ENCODE measurements at places on chromosomes 6 and 20. TPM values are rescaled to one million over a fixed set of nuclear protein-coding genes. Genes with fewer than 3 reads are reported as not detected.
A peak's percentile ranks its signal among the peaks of the same experiment; 100 is the strongest.

Gene RIN2
- 23.8 TPM for polyA plus RNA-seq

Gene PLN
- 6.3 TPM for polyA plus RNA-seq

Gene RCAN2
- polyA plus RNA-seq, result 4.1 TPM

Gene ULBP3
- 2.4 TPM for polyA plus RNA-seq

Gene RBBP8NL
- 0.04 TPM for polyA plus RNA-seq

Gene TOMM34
- polyA plus RNA-seq, result 17.9 TPM

Gene FKBP1C
- 0.55 TPM for polyA plus RNA-seq

Gene PCSK2
- polyA plus RNA-seq, result 4.0 TPM

Gene CLIC5
- polyA plus RNA-seq, result 10.2 TPM

Gene ARFGEF3
- polyA plus RNA-seq, result 1.6 TPM

DNA sequence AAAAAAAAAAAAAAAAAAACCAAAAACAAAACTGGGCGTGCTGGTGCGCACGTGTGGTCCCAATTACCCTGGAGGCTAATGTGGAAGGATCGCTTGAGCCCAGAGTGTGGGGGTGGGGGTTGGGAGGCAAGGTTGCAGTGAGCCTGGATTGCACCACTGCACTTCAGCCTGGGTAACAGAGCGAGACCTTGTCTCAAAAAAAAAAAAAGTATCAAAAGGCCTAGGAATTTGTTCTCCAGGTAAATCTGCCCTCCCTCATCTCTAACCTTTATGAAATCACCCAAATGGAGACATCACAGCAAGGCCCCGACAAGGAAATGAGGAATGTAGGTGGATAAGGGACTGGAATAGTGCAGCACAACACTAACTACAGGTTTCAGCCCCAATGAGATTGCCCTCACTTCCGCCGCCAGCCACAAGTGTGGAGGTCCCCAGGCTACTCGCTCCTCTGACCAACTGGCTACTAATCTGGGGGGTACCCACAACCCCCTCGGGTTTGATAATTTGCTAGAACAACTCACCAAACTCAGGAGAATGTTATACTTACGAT is 36.8 kb upstream of the DDR1 start:
- no peak for DNase-seq

DNA sequence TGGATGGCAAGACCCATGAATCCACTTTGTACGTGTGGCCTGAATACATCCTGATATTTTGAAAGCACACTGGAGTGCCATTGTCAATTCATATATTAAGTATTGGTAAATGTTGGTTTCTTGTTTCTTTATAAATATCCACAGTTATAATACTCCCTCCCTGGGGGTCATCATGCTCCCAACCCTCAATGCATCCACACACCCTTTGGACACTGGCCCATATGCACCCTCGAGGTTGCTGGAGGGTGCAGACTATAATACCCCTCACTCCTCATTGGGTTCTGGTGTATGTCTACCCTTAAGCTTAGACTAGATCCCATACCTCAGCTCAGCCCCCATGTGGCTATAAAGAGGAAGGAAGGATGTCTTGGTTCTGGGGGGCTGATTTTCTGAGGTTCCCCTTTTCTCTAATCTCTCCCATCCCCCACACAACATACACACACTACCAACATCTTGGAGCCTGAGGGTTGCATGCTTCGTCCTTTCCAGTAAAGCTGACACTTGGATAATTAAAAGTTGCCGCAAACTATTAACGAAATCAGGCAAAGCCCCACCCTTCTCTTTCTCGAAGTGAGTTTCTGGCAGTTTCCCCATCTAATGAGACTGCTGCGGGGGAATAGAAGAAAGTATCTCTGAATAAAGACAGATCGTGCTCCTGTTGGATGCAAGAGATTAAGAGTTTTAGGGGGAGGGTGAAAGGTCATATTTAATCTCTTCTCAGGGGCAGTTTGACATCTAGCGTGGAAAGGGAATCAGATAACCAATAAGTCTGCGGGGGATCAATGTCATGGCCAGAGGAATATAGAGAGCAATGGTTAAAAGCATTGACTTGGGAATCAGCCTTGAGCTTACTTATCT is 7.4 kb downstream of the PIM1 start:
- DNase-seq, result no peak

DNA sequence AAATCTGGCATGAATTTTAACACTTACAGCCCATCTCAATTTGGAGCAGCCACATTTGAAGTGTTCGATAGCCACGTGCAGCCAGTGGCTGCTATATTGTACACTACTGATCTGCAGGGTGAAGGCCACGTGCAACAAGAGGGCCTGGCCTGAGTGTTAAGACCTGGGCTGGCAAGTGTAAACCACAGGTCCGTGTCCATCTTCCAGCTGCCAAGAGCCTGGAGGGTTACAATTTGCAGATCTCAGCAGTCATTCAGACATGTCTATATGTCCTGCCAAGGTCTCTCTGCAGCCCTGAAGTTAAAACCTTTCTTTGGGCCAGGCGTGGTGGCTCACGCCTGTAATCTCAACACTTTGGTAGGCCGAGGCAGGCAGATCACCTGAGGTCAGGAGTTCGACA is 14.1 kb downstream of the SGK2 start:
- no peak for DNase-seq

DNA sequence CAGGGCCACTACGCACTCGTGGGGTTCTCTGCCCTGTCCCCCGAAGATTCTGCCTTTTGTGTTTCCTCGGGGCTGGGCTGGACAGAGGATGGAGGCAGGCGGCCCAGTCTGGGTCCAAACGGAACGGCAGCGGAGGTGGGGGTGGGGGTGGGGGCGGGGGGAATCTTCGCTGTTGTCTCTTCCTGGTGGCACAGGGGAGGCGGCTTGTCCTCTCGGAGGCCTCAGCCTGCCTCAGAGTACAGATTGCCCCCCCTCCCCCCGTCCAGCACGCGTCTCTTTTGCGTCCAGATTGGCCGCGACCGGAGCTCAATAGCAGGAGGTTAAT is 1.4 kb upstream of the INSM1 start:
- DNase-seq, result no peak

- no peak for DNase-seq
These were observed 176.3 kb downstream of the JARID2 start for GRCh38 chr6:15421945-15422733.

DNA sequence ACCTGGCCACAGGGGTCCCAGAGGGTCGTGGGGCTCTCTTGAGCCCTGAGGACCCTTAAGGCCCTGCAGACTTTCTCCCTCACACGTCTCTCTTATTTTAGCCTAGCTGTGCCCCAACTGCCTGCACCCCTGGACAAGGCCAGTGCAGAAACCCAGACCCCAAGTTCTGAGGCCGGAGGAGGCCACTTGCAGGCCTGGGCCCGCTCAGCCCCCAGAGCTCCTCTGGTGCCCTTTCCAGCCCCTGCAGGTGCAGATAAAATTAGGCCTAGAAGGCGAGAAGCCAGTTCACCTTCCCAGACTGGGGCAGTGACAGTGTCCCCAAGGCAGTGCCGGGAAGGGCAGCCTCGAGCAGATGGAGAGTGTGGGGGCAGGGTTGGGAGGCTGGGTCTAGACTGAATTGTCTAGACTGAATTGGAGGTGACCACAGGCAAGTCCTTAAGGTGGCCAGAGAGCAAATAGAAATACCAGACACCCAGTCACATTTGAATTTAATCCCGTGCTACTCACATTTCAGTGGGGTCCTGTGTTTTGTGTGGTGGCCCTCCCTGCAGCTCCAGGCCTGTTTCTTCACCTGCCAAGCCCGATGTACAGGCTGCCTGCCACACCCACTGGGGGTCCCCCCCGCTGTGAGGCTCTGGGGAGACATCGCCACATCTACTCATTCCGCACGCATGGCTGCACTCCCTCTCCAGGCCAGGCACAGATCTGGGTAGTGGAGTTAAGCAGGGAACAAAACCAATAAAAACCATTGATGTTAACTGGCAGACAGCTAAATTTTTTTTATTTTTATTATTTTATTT is 8.6 kb upstream of the IP6K3 start:
- no peak for DNase-seq

- DNase-seq, result no peak
These were observed 4.4 kb downstream of the TRMT6 start for GRCh38 chr20:5945963-5946362.

- no peak for DNase-seq
These were observed 50.7 kb upstream of the SYNDIG1 start for GRCh38 chr20:24418731-24419130.

- DNase-seq, result peak; percentile 76
These were observed 208.2 kb downstream of the THBS2 start for GRCh38 chr6:169045486-169045885.

DNA sequence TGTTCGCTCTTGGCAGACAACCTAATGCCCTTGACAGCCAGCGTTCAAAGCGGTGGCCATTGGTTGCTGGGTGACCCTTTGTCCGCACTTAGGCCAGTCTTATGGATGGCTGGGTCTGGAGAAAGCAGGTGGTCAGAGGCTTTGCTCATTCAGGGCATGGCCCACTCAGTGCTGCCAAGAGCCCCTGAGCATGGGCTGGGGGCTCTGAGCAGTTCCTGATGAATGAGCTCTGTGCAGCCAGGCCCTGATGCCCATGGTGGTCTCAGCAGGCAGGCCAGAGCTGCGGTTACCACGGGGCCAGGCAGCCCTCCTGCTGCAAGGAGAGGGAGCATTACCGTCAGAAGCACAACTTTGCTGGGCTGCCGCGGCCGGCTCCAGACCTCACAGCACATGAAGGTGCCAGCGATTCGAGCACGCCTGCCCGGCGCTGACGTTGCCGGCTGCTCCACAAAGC is 36.3 kb downstream of the CDH4 start:
- no peak for DNase-seq

GRCh38 chr6:7675353-7675945 is 50.5 kb upstream of the BMP6 start:
- no peak for DNase-seq

GRCh38 chr6:2578767-2579166 is 172.0 kb downstream of the MYLK4 start:
- no peak for DNase-seq

DNA sequence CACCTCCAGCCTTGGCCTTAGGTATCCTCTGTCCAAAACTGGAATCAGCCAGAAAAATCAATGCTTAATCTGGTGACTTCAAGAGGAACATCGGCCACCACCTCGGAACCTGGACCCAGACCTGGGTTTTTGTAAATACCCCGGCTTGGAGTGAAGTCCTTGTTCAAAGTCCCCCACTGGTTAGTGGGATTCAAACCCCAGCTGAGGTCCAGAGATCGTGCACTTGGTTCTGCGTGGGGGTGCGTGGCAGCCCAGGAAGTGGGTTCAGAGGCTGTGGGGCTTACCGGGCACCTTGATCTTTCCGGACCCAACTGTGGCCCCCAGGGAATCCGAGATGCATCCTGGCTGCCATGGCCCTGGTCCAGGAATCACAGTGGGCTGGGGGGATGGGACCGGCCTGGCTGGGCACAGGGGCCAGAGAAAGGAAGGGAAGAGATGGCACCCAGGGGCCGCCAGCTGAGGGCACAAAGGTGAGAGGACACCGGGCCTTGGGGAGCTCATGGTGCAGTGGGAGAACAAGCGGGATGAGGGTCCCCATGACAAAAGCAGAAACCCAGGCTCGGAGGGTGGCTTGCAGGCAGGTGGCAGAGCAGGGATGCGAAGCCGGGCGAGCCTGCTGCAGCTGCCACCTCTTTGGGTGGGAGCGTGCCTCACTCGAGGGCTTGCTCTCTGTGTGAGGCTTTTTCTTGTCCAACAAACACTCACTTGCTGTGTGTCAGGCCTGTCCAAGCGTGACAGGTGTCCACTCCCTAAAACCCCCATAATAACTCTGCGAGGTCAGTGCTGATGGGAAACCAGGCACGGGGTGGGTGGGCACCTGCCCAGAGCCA is 27.7 kb downstream of the ZBP1 start:
- DNase-seq, result no peak

GRCh38 chr20:19978511-19979210 is 38.5 kb upstream of the NAA20 start:
- no peak for DNase-seq

DNA sequence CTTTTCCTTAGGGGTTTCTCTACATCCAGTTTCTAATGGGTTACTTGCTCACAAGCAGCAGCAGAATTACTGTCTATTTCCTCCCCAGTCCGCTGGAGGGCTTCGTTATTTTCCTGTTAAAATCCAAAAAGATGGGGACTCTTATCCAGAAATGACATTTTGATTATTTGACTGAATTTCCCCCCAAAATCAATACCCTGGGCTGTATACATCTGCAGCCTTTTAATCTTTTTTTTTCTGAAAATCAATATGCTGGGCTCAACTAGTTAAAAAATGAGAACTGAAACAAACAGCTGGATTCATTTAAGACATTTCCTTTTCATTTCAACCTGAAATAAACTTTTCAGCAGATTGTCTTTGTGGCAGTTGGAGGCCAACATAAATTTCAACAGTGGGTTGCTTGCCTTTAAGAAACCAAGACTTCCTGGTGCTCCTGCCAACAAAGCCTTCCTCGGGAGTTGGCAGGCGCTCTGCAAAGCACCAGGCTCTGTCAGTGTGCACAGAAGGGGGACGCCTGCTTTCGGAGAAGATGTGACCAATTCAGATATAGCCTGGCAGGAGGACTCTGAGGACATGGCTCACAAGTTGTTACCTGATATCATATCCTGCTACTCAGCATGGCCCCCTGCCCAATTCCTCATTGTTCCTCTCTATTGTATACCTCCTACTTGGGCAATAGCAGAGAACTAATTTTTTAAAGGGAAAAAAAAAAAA is 204.7 kb upstream of the ARG1 start:
- DNase-seq, result peak; percentile 87

DNA sequence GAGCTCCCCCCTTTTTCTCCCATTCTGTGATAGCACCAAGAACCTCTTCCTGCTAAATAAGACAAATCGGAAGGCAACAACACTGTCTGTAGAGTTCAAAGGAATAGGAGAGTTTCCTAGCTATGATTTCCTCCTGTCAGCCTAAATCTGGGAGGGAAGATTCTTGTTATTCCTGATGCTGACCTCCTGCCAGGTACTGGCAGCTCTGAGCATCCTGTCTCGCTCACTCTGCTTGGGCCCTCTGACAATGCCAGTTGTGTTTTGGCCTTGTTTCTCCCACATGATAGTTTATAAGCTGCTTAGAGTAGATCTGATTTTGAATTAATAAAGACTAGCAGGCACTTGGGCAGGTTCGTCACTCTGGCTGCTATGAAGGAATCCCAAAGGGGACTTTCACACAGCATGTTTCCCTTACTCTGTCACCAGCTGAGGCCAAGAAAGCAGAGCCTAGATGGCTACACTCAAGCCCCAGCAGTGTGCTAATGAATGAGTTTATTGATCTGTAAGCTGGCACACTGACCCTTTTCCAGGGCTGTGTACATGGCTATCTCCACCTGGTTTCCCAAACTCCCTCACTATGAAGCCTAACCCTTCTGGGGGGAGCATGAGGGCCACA is 52.3 kb downstream of the UQCC1 start:
- no peak for DNase-seq

DNA sequence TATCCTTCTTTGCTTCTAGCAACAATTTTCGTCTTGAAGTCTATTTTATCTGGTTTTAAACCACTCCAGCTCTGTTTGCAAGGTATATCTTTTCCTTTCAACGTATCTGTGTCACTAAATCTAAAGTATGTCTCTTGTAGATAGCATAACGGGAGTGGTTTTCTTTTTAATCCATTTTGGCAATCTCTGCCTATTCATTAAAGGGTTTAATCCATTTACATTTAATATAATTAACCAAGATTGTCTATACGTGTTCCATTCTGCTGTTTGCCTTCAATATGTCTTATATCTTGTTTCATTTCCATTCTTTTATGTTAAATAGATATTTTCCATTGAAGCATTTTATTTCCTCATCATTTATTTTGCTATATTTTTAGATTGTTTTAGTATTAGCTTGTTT is 587.9 kb downstream of the C6orf118 start:
- no peak for DNase-seq

Data from muscle of leg (tissue), 16 donors.